HFFc6 (cell line): ENCODE measurements at places on chromosomes 2 and 18. TPM values are rescaled to one million over a fixed set of nuclear protein-coding genes. Genes with fewer than 3 reads are reported as not detected.

GRCh38 chr2:36379710-36380448 lies 24.3 kb downstream of the CRIM1 start:
- H3K36me3 ChIP-seq: peaks cover 76% of the 10 kb centered on the region
- H3K4me1 ChIP-seq: peaks cover 97% of the 10 kb centered on the region
- H3K27ac ChIP-seq: peak overlapping the region; percentile 84
- peak overlapping the region; percentile 59 for H3K4me3 ChIP-seq

Gene SERPINB12
- total RNA-seq: not detected in 2 replicates

- peaks cover 35% of the 10 kb centered on the region for H3K4me1 ChIP-seq
- no peak overlapping the region for H3K4me3 ChIP-seq
- peak; percentile 10 for DNase-seq
- no peaks in the 10 kb centered on the region for H3K36me3 ChIP-seq
These were observed 196.9 kb upstream of the CWC22 start for GRCh38 chr2:180203972-180204371.

GRCh38 chr2:38492042-38492615 lies 110.6 kb downstream of the HNRNPLL start:
- DNase-seq: no peak
- H3K4me3 ChIP-seq: no peak overlapping the region
- H3K27ac ChIP-seq: no peak overlapping the region

DNA sequence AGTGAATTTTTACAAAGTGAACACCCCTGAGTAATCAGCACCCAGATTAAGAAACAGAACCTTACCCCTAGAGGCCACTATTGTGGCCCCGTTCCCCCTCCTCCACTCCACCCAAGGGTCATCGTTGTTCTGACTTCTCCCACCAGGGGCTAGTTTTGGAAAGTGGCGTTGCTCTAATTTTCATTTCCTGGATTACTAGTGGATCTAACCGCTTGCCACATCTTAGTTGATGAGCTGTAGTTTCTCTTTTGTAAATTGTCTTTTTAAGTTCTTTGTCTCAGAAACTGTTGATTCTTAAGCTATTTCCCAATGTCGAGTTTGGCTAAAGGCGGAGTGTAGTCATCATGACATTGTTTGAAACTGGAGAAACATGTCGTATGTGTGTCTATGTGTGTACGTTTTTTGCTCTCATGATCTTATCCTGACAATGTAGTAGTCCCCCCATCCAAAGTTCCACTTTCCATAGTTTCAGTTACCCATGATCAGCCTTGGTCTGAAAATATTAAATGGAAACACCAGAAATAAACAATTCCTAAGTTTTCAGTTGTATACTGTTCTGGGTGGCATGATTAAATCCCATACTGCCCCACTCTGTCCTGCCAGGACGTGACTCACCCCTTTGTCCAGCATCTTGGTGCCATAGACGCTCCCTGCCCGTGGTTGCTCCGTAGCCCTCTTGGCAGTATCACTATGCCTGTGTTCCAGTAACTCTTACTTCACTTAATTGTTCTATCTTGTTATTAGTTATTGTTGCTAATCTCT lies 71.0 kb upstream of the SP3 start:
- H3K27ac ChIP-seq: no peak overlapping the region
- H3K36me3 ChIP-seq: no peaks in the 10 kb centered on the region
- H3K27me3 ChIP-seq: no peaks in the 10 kb centered on the region; the same call in 1 of the 2 replicates
- no peak for DNase-seq
- H3K4me3 ChIP-seq: no peak overlapping the region

Gene SCG2
- 0.37 and 1.3 TPM in 2 replicates for total RNA-seq

Gene KLHL30
- total RNA-seq: 0.14 TPM in 1 of 3 replicates, not detected in the others

DNA sequence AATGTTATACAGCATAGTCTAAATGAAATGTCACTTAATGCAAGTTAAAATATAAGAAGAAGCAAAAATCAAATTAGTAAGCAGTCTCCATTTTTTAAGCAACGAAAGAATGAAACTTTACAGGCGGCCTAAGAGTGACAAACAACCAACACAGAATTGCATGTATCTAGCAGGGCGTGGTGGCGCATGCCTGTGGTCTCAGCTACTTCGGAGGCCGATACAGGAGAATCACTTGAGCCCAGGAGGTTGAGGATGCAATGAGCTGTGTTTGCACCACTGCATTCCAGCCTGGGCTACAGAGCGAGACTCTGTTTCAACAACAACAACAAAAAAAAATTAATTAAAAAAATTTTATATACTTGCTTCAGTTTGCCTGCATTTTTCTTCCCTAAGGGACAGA lies 16.6 kb downstream of the RBMS1 start:
- H3K27ac ChIP-seq: no peak overlapping the region
- DNase-seq: no peak
- H3K4me1 ChIP-seq: peaks cover 74% of the 10 kb centered on the region
- H3K4me3 ChIP-seq: no peak overlapping the region
- H3K27me3 ChIP-seq: no peaks in the 10 kb centered on the region

Gene SLC11A1
- 0.11 to 0.16 TPM (median 0.11 TPM) in 3 replicates for total RNA-seq

Gene HOXD9
- total RNA-seq: 2.3 to 2.9 TPM (median 2.5 TPM) in 3 replicates

DNA sequence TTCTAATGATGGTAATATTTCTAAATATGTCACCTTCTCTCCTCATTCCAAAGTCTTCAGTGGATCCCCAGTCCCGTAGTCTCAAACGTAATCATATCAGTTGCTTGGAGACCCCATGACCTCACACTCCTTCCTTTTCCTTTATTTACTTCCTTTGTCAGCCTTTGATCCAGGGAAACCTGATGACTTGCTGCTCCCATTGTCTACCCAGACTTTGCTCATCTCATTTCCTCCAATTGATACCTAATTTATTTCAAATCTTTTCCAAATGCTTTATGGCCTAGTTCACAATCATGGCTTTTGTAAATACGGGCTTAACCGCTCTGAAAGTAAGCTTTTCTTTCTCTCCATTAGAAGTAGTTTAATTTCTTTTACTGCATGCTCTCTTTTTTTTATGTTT lies 402.4 kb upstream of the CYRIA start:
- no peaks in the 10 kb centered on the region for H3K36me3 ChIP-seq
- no peaks in the 10 kb centered on the region for H3K4me1 ChIP-seq
- H3K4me3 ChIP-seq: no peak overlapping the region
- no peaks in the 10 kb centered on the region for H3K27me3 ChIP-seq
